ENCODE measurements at places on chromosomes 7 and 10.

DNA sequence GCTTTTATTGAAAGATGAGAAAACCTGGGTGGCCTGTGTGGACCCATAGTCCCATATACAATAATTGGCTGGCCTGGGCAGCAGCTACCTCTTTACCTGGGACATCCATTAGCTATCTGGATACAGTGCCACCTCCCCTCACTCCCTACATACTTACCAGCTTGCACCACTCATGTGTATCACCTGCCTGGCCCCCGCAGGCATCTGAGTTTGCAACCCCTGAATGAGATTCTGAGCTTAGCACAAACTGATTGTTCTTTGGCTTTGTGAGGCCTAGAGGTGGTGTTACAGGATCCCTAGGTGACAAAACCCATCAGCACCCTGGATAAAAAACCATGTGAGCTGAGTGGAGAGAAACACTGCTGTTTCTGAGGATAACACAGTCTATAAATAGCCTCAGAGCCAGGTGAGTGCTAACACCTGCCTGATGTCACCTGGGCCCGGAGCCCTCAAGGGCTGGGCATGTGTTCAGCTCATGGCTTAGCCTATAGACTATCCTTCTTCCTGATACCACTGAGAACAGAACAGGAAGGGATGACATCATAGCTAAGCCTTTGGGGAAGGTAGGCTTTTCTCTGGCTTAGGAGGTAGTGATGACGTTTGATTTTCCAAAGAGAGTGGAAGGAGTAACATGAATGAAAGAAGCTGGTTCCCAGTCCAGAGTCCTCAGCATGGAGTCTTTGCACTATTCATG is 2.6 kb upstream of the PPIF start:
- no peak for DNase-seq

GRCh38 chr10:30748152-30748973 is 118.8 kb upstream of the LYZL2 start:
- DNase-seq, result no peak

DNA sequence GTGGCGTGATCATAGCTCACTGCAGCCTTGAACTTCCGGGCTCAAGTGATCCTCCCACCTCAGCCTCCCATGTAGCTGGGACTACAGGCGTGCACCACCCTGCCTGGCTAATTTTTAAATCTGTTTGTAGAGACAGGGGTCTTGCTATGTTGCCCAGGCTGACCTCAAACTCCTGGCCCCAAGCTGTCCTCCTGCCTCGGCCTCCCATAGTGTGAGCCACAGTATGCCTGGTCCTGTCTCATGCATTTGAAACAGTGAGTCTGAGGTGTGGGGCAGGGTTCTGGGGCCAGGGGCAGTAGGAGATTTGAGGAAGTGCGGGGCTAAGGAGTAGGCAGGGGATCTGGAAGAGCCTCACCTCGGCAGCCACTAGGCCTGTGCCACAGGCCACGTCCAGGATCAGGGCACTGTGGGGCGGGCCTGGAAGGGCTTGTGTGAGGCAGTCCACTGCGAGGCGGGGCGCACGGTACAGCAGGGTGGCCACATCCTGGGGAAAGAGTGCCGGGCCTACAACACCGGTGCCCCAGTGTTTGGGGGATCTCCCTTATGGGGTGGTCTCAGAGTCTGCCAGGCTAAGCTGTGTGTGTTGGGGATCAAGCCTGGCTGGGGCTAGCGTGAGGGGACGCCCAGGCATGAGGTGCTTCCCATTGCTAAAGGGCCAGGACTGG is 1.5 kb downstream of the METTL27 start:
- DNase-seq, result no peak

DNA sequence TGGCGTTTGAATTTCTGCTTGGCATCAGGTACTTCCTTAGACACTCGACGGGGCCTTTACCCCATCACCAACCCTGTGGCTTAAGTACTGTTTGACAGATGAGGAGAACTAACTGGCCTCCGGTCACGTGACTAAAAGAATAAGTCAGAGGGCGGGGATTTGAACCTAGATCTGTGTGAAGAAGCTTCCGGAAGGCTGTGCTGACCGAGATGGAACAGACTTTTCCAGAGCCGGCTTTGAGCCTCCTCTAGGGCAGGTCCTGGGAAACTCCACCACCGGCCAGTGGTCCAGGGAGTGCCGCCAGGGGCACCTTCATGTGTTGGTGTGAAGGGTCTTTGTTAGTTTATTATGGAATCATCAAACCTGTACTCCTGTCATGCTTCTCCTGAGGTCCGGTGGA is 26.9 kb downstream of the CAMK1D start:
- DNase-seq, result no peak

GRCh38 chr10:48233559-48234005 is 40.9 kb downstream of the FRMPD2 start:
- DNase-seq, result no peak

DNA sequence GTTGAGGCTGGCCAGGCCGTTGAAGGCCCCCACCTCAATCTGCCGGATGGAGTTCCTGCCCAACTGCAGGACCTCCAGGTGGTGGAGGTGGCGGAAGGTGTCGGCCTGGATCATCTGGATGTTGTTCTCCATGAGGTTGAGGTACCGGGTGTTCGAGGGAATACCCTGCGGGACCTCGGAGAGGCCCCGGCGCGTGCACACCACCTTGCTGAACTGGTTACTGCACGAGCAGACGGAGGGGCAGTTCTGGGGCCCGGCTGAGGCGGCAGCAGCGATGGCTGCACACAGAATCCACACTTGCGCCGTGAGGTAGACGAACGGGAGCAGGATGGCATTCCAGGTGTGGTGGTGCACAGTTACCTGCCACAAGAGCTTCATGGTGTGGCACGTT is 979 bp downstream of the LRRC4 start:
- DNase-seq, result no peak

DNA sequence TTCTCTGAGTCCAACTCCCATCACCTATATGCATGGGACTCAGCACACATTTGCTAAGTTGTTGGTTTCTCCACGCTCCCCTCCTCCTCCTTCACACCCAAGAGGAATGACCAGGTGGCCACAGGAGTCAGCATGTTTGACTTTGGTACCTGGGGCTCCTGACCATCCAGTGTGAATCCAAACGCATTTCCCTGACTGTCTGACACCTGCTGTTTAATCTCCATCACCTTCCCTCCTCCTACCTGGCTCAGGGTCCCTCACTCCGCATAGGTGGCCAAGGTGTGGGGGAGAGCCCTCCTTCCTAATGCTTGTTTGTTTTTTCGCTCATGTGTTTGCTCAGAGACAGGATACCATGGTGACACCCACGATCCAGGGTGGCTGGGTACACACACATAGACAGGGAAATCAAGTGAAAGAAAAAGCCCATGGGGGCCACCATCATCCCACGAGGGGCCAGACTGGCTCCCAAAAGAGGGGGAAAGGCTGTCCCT is 194.9 kb downstream of the KCNMA1 start:
- no peak for DNase-seq

DNA sequence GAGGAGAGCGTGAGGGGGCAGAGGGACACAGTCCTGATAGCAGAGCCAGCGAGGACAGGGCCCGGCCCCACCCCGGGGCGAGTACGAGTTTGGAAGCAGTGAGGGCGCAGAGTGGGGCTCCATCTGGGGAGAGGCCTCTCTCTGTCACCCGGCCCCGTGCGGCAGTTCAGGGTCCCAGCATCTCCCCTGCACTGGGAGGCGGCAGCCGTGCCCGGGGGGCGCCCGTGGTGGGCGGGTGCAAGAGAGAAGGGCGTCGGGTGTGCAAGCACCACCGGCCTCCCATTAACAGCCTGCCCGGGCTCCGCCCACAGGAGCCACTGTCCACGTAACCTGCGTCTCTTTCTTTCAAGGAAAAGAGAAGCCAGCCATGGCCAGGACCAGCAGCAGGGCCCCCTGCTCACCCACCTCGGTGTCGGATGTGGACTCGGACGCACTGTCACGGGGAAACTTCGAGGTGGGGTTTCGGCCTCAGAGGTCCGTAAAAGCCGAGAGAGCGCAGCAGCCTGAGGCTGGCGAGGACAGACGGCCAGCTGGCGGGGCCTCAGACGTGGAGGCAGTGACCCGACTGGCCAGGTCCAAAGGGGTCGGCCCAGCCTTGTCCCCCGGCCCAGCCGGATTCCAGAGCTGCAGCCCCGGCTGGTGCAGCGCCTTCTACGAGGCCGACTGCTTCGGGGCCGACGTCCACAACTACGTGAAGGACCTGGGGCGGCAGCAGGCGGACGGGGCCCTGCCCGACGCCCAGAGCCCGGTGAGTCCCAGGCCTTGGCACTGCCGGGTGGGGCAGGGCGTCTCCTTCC is 28.7 kb upstream of the UTF1 start:
- DNase-seq, result no peak

DNA sequence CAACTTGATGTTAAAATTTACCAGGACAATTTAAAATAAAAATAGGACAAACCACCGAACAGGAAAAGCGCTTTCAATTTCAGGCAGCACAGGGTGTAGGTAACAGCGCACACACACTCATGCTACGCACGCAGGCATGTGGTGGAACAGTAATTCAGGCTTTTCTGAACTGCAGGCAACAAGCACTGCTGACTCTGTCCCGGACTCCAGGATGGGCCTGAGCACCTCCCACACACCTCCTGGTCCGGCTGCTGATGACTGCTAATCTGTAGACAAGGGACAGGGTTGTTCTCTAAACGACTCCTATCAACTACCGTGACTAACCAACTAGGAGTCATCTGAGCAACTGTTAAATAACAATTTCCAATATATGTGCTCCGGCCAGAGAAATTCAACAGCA is 192.6 kb upstream of the FRMD4A start:
- no peak for DNase-seq

DNA sequence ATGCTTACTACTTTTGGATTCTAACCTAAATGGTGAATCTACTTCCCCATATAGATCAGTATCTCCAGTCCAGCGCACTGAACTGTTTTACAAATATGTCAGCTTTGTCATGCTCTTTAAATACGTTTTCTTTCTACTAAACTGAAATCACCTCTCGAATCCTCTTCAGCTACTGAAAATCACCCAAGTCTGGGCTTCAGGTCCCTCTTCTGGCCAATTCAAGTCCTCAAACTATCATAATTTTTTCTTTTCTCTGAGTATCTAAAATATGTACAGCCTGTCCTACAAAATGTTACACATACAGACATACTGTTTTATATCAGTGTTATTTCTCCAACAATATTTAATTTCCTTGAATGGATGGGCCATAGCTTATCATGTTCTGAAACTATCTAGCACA is 84.2 kb downstream of the CACNA2D1 start:
- no peak for DNase-seq

DNA sequence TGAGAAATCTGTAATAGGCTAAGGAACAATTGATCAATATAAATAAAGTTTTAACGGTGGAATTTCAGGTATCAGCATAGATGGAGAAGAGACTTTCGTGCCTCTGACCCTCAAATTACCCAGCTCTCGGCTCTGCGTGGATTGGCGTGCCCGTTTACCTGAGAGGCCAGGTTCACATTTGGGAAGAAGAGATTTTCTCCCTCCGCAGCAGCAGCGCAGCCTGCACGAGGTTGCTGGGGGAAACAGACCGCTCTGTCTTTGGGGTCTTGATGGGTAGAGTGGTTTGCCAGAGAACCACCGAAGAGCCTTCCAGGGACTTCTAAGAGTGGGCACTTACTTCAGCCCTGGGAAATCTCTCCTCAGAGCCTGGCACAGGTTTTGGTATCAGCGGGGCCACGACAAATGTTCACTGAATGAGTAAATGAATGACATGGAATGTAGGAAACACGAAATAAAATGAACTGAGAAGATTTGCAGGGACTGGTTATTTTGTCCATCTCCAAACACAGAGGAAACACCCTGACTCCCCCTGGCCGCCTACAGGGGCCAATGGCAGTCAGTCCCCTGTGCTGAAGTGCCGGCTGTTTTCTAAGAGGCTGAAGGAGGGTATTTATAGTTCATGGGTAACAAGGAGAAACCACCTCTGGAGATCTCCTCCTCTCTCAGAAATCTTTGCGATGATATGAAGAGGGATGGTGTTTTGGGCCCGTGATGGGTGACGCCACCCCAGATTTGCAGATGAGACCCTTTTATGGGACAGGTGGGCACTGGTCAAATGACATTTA is 338.5 kb downstream of the ADARB2 start:
- no peak for DNase-seq

- no peak for DNase-seq
Measured at GRCh38 chr7:49703337-49703736, 70.1 kb upstream of the VWC2 start.

- no peak for DNase-seq
Measured at GRCh38 chr7:57423768-57424167, 26.2 kb upstream of the ZNF716 start.

- no peak for DNase-seq
Measured at GRCh38 chr7:36625247-36625646, 99.0 kb downstream of the AOAH start.

DNA sequence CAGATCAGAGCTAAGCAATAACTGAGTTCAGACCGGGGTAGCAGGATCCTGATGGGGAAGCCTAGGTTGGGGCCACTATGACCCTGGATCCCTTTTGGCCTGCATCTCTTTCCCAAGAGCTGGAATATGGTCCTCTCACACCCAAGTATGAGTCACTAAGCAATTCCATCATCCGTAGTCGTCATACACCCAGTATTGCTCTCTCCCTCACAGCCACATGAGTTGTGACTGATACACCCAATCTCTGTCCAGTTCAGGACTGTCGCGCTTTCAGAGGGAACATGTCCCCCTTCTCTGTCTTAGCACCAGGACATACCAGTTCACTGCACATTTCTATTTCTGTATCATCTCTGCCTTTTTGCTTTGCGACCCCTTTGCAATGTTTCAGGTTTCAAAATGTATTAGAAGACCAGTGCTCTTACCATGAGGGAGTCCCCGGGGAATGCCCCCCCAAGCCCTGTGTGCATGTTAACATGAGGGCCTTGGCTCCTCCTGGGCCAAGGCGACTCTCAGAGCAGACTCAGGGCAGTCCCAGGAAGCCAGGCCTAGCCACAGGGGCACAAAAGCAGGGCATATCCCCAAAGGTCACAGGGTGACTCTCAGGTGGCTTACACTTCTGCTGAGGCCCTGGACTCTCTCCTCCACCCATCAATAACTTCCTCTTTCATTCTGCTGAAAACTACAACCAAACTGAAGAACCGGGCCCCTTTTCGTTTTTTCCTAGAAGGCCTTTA is 75.3 kb upstream of the SAMD8 start:
- peak; percentile 35 for DNase-seq

DNA sequence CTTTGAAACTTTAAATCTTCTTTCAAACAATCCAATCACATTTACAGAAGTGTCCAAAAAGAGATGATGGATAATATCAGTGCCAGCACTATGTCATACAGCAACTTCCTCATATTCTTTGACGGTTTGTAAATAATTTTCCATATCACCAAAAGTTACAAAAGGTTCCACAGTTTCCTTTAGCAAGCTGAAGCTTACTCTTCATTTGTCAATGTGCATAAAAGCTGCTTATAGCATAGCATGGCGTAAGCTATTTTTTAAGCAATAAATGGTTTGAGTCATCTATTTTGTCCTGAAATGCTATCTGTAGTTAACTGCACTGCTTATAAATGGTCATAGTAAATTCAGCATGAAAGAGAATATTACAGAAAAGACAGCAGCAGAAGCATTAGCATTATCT is 95.1 kb downstream of the ETV1 start:
- no peak for DNase-seq

GRCh38 chr10:67306588-67307205 is 380.9 kb downstream of the LRRTM3 start:
- DNase-seq, result no peak

DNA sequence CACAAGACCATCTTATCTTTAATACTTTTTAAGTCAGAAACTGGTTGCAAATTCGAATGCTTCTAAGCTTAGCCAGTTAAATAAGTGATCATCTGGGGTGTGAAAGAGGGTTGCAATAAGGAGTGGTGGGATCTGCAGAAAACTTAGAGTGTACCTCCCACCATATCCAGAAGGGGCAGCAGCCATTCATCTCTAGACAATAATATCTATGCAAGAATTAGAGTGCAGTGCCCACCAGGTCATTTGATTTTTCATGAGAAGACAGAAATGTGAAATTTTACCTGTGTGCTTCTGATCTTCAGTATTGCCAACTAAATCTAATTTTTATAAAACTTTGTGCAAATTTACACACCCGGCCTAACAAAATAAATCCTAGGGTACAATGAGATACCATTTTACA is 127.2 kb upstream of the SP4 start:
- DNase-seq, result no peak
